Stimulated activated CD4-positive, alpha-beta T cell treated with anti-CD3 and anti-CD28 coated beads, Interleukin-15, amount 100 ng/mL, for 1 hour (primary cell): ENCODE measurements at places on chromosomes 11 and 22.
A peak's percentile ranks its signal among the peaks of the same experiment; 100 is the strongest.

GRCh38 chr11:40202589-40203270 lies 1256.7 kb downstream of the LRRC4C start:
- no peak for DNase-seq

GRCh38 chr11:28346721-28347120 lies 238.5 kb downstream of the METTL15 start:
- no peak for DNase-seq

GRCh38 chr22:50247748-50248147 lies 2.9 kb upstream of the TUBGCP6 start:
- peak; percentile 30 for DNase-seq

DNA sequence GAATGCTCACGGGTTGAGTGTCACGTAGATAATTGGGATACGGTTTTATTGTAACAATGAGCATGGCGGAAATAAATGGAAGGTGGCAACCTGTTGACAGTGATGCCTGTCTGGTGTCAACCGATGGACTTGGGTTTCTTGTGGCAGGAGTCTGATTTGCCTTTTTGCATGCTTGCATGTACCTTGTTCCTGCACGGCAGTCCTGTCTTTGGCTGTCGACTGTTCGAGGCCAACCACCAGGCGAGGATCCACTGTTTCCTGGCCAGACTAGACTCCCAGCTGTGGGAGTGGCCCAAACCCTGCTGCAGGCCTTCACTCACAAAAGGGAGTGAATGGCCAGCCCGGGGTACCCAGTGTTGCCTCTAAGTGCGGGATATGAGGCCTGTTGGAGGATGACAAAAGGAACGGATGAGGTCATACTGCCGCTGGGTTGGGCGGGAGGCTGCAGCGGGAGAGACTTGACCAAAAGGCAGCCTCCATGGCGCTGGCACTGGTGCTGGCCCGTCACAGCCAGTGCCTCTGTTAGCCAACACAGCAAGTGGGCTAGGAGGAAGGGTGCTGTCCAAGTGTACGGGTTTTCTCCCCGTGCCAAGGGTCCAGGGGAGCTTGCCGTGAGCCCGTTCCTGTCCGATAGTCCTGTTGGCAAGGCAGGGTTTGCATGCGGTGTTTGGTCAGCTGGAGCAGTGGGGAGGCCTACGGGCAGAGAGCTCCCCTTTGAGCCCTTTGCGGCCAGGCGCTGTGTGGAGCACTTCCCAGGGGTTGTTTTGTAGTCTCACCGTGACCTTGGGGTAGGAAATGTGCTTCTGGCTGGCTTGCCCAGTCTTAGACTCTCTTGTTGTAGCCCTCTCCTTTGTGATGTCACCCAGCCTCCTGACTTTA lies 974 bp downstream of the DGCR8 start:
- DNase-seq = no peak

GRCh38 chr11:128066399-128066798 lies 521.0 kb downstream of the ETS1 start:
- no peak for DNase-seq

- no peak for DNase-seq
Observed at GRCh38 chr11:125072218-125072960, 9.3 kb downstream of the SLC37A2 start.

GRCh38 chr11:99988471-99988837 lies 698.6 kb upstream of the ARHGAP42 start:
- DNase-seq = no peak

DNA sequence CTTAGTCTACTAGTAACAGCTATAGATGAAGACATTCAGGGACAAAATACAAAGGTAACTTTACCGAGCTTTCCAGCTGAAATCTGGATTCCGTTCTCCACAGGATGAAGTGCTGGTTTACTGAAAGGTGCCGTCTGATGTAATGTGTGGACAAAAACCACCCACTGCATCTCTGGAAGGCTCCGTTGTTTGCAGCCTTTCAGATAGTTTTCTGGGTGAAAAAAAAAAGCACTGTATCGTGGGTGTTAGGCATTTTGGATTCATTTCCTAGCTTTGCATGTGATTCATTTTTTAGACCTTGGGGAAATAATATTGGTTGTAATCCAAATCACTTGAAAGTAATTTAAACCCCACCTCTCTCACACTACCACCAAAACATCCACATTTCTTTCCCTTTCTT lies 10.4 kb downstream of the JAM3 start:
- DNase-seq = no peak

GRCh38 chr11:69494851-69495250 lies 13.4 kb downstream of the LINC01488 start:
- no peak for DNase-seq

DNA sequence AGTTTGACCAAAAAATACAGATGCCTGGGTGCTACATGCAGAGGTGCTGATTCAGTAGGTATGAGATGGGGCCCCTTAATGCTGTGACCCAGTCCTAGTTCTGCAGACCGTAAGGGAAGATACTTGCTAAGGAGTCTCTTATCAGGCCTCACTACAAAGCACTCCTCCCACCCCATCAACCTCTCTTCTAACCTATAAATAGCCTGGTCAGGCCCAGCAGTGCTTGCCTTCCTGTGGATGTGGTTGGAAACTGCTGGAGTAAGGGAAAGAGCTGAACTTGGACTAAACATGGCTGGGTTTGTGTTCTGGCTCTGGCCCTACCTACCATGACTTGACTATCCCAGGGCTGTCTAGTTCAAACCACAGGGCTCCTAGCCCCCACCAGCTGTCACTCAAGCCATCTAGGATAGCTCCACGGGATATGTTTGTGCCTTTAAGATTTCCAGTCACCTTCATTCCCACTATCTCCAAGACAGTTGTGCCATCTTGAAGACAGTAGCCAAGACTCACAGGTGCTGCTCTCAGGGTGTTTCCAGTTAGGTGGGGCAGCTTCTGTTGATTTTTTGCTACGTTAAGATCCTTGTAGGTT lies 9.5 kb upstream of the DKK3 start:
- no peak for DNase-seq

GRCh38 chr11:114064216-114064615 lies 4.7 kb downstream of the ZBTB16 start:
- no peak for DNase-seq

DNA sequence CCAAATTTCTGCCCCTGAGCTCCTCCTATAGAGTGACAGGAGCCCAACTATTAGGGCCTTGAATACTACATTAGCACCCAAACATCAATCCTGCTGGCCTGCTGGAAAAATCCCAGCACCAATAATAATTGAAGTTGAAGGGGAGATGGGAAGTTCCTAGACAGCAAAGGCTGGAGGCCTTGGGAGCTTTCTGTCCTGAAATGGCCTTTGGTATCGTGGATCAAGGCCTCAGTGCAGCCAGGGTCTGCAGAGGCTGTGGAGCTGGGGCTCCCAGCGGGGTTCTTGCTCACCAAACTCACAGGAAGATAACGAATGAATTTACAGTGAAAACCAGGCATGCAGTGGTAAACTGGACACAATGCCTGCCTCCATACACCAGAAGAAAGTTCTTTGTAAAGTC lies 9.2 kb upstream of the MICALL1 start:
- no peak for DNase-seq

- no peak for DNase-seq
Observed at GRCh38 chr22:27460591-27461347, 340.8 kb downstream of the MN1 start.
